ENCODE measurements at places on chromosomes 5 and 9.

DNA sequence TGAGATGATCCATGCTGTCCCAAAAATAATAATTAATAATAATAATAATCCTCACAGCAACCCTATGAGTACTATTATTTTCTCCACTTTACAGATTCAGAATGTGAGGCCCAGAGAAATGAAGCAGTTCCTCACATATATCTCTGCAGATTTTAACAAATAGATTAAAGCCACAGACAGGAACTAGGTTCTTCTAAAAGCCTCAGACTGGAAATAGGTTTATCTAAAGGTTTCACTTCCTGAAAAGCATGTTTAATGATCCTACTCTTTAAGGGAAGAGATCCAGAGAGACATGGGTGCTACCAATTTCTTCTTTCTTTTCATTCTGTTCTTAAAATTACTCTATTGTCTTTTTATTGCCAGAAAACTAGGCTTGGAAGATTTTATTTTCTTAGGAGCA, 1079.4 kb upstream of the COX7C start:
- DNase-seq: no peak

DNA sequence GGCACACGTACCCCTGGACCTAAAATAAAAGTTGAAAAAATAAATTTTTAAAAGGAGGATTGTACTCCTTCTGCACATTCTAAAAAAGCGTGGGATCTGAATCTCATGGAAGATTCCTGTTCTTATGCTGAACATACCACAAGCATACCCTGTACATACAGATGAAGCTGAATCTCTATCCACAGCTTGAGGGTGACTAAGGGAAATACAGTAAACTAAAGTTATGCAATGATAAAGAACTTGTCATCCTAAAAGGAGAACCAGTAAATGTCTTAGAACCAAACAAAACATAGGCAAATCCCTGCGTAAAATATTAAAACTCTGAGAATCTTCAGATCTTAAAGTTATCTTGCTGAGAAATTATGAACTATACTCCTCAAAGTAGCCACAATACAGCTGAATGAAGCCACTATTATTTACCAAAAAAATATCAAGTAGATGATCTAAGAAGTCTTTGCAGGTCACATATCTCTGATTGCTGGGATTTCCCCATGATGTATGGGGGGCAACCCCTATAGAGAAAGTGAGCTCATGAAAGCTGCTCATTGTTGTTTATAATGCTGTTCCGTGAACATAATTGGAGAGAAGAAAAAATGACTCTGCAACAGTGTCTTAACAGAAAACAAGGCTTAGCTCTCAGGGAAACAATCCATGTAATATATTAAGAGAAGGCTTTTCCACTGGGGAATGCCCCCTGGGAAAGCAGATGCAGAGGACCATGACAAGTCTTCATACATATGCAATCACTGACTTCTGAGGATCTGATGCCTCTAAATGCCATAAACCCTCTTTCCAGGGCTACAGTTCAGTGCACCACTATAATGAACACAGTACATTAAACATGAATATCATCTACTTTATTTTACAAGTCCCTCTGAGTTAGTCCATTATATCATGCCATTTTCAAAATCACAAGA, 210.1 kb downstream of the EPB41L4A start:
- DNase-seq: no peak

DNA sequence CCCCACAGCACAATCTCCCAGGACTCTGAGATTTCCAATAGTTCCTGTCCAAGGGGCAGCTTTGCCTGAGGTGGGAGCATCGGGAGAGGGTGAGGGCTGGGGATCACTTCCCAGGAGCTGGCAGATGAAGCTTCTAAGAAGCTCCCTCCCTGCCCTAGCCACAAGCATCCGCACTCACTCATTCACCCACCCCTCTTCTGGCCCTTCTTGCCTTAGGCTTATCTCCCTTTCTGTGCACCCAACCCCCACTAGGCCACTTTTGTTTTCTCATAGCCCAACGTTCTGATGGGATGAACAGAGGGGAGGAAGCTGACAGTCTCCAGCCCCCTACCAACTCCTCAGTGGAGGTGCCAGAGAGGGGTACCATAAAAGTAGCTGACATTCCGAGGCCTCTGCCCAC, 3.7 kb upstream of the PCDH1 start:
- DNase-seq: no peak

- DNase-seq: no peak
These were observed 1.9 kb downstream of the GDA start for GRCh38 chr9:72151104-72151503.

- no peak for DNase-seq
These were observed 23.7 kb downstream of the FPGS start for GRCh38 chr9:127826253-127826913.

DNA sequence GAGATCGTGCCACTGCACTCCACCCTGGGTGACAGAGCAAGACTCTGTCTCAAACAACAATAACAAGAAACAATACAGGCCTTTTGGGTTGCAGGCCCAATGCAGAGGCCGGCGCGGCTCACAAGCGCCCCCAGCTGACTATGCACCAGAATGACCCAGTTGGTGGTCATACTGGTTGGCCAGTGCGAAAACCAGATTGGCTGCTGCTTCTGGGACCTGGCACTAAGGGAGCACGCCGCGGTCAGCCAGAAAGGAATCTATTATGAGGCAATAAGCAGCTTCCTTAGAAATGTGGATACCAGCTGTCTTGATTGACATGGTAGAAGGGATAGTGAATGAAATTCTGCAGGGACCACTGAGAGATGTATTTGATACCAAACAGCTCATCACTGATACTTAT, 35.0 kb downstream of the RANBP17 start:
- DNase-seq: no peak

All from T-helper 2 cell (primary cell).